ENCODE measurements at places on chromosomes 11 and 22.

- no peak for DNase-seq
Measured at GRCh38 chr11:32885556-32885955, 7.1 kb upstream of the QSER1 start.

DNA sequence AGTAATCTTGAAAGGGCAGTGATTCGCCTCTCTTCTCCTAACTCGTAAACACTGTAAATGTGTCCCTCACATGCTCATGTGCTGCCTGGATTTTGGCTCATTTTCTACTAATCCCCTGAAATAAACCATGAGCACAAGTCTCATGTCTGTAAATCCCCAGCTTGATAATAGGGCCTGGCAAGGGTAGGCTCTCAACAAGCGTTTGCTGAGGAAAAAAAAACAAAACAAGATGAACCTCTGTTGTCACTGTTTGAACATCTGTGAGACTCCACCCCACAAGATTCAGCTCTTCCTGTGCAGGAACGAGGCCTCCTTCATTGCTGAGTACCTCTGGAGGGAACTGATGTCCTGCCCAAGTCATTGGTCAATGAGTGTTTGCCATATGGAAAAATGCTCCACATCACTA, 4.5 kb upstream of the CYB5R2 start:
- no peak for DNase-seq

DNA sequence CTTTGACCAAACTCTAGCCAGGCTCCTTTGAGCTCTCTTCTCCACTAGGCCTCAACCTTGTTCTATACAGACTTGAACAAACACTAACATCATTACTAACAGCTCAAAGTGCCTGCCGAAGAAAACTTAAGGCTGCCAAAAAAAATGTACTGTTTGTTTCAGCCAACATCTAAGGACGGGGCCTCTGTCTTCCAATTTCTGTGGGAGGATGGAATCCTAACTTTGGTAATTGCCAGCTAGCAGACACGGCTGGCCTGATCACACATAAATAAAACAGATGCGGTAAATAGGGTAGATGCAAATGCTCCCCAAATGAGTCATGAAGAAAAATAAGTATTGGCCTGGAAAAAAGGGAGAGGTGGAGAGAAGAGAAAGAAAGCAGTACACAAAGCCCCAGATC, 394.3 kb downstream of the TMEM135 start:
- DNase-seq, result no peak

- no peak for DNase-seq
Measured at GRCh38 chr11:69333149-69333710, 39.3 kb downstream of the MYEOV start.

DNA sequence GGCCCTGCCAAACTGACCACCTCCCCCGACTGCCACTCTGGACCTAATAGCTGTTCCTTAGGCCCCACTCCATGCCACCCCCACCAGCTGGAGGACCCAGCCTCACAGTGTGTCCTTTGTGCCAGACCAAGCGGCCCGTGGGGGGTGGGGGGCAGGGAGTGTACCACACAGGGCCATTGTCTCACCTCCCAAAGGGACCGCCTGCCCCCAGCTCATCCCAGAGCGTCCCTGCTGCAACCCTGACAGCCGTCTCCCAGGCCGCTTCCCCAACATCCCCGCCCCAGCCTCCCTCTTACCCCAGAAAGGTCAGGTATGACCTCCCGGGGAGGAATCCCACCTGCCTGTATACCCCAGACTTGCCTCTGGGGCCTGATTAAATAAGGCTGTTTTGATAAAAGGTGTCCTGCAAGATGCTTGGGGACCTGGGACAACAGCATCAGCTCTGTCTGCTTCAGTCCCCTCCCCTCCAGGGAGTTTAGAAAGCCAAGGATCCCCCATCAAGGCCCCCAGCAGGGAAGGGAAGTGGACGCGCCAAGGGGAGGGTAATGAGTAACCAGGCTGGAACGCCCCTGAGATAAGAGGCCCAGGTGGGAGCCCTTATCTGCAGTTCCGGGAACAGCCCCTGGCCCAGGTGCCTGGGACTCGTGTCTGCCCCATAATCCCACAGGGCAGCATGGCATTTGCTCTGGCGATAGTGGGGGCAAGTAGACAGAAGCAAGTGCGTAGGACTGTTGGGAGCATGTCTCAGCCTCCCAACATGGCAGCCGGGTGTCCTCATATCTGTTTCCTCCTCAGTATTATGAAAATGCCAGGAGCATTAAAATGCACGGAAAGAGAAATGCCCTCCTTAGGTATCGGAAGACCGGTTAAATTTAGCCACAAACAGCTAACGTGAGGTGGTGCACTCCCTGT, 9.0 kb downstream of the CDC42EP1 start:
- DNase-seq, result no peak

DNA sequence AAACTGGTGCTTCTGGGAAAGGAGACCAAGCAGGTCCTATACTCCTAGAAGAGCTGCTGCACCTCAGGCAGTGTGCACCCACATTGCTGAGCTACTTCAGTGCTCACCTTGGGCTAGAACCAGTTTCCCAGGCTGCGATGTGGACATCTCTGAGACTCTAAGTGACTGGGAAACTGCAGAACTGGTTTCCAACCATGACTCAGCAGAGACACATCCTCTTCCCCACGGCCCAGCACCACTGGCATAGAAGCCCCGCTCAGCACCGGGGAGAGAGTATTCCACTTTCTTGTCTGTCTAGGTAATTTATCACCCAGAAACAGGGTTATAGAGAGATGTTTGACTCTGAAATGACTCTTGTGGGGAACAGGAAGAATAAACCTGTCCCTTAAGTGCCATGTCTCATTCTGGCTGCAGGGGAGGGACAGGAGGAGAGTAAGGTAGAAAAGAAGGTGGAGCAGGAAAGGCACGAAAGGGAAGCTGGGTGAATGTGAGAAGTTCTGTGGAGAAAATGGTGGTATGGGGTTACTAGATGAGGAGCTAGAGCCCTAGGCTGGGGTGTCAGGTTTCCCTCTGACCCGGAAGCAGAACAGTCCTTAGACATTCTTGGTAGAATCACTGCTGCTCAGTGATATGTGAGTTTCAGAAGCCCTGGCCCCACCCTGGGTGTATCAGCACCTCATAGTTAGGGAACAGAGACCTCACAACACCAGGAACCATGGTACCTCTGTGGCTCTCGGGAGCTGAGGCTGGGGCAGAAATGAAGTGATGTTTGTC, 340.4 kb upstream of the NCAM1 start:
- DNase-seq, result no peak

DNA sequence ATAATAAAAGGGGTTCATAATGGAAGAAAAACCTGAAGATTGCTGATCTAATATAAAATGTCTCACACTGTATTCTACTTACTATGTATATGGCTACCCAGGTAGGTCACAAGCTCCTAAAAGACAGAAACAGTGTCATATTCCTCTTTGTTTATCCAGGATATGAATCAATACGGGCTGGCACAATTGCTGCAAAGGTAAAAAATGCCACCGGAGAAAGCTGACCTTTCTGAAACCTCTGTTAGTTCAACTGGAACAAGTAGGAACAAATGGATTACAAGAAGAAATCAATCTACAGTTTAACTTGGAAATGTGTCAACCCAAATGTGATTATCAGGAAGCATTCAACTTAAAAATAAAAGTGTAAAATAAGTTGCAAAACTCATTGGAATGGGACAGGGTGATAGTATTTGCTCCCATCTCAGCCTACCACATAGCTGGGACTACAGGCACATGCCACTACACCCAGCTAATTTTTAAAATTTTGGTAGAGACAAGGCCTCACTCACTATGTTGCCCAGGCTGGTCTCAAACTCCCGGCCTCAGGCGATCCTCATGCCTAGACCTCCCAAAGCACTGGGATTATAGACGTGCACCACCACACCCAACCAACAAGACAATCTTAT, 27.6 kb downstream of the SLC35F2 start:
- no peak for DNase-seq

DNA sequence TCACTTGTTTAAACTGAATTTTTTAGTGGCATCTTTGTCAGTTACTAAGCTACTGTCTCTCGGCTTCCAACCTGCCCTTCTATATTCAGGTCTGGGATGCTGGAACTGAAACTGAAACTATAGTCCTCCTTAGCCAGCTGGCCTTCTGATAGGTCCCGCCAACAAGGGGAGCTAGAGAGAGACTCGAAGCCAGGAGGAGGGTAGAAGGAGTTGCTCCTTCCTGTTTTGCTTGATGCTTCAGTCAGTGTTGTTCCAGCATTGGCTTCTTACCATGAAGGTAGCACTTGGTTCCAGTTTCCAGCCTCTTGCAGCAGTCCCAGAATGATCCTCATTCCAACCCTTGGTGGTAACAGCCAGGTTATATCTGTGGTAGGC, 32.9 kb upstream of the HORMAD2 start:
- no peak for DNase-seq

DNA sequence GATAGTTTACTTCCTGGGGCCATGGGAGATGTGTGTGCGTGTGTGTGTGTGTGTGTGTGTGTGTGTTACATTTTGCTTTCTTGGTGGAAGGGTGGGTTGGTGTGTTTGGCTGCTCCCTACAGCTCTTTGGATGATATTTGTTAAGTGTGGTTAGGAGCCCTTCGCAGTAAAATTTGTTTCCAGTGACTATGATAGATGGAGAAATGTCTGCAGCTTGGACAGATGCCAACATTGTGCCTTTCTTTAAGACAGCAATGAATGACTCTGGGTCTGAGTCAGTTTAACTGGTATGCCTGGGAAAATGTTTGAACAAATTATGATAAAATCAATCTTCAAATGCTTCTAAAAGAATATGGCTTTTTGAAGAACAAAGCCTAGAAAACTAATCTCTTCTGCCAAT, 102.7 kb upstream of the TRPC6 start:
- DNase-seq, result no peak

GRCh38 chr11:124875943-124876817, 10.9 kb downstream of the ROBO3 start:
- DNase-seq, result peak; percentile 76

DNA sequence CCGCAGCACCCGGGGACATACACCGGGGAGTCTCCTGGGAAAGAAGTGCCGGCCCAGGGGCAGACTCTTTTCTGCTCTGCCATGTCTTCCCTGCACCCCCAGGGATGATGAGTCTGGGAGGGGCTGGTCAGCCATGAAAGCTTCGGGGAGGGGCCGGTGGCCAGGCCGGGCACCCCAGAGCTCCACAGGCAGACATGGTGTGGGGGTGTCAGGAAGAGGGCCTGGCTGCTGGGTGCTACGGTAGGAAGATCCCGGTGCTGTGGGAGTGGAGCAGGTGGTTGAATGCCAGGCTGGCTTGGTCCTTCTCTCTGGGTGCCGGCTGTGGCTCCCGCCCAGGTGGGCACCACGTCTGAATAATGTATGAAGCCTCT, 17.4 kb downstream of the LSP1 start:
- DNase-seq, result no peak

DNA sequence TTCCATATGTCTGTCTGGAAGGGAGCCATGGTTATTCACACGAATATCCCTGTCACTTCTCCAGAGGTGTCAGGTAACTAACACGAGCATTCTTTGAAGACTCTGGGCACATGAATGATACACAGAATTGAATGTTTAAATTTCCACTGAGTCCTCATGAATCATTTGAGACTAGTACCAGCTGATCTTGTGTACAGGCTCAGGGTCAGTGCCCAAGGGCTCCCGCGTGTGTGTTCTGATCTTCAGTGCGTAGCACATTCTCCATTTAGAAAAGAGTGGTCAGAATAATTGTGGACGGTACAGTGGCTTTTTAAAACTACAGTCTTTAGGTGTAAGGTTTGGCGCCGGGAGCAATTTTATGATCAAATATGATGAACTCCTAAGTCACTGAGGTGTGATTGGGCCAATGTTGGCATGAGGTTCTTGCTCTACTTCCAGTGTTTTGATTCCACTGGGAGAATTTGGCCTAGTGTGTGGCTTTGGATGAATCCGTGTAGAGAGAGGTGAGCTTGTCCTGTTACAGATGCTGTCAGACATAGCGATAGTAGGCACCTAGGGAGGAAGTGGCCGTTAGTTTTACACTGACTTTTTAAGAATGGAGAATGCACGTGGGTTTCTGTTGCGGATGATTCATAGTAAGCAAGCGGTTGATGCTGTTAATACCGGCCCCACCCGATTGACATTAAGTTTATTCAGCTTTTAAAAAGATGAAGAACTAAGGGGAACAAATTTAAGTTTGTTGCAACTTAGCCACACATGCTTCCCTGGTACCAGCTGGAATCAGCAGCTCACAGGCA, 22.2 kb downstream of the NUP50 start:
- no peak for DNase-seq

DNA sequence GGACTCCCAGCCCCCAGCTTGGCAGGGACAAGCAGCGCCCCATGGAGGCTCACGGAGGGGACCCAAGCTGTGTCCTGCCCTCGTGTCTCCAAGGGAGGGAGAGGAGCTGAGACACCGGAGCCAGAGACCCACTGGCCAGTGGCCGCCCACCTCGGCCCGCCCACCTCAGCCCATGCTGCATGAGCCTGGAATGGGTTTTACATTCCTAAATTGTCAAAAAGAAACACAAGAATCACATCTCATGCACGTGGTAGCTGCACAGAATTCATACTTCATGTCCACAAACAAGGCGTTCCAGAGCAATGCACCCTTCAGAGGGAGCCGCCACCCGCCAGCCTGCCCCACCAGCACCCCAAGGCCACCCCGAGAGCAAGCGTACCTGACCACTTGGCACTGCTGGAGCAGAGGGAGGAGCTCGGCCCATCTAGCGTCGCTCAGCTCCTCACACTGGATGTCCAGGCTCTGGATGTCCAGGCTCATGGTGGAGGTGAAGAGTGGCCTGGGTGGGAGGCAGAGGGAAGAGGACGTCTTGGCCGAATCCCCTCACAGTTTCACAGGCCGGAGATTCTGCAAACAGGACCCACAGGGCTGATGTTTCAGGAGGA, 5.3 kb downstream of the RNH1 start:
- DNase-seq, result no peak

DNA sequence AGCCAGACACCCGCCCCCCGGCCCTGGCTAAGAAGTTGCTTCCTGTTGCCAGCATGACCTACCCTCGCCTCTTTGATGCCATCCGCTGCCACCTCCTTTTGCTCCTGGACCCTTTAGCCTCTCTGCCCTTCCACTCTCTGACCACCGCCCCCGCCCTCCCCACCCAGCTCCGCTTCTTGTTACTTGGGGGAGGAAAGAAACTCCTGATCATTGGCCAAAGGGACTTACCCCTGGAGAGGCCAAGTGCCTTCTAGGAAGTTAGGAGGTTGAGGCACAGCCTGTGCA, at the start of gene PRR33:
Gene PRR33 (minus strand): TSS at position 65 of the 285 bp plus-strand sequence. CDS start 1,311 bp downstream, outside the sequence.
- no peak for DNase-seq

DNA sequence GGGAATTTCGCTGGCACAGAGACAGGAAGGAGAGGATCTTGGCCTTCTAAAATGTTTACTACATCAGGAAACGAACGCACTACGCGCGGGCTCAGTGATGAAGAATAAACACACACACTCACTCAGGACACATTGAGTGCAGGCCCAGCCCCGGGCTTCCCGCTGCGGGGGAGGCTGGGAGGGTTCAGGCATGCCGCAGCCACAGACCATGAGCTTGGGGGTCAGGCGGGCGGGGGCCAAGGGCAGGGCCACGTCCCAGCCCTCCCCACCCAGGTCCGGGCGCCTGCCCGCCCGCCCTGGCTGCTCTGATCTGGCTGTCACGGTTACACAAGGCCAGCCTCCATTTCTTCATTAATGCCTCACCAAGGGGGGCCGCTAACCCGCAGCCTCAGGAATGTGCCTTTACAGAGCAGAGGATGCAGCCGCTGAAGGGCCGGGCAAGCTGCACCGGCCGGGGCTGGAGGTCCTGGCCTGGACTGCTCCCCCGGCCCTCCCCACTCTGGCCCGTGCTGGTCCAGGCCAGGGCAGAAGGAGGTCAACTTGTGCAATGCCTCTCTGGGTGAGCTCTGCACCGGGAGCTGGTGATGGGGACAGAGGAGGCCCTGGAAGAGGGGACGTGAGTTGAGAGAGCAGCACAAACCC, 41.7 kb downstream of the IGF2 start:
- no peak for DNase-seq
